ENCODE measurements at places on chromosomes 3 and 15.

GRCh38 chr3:194399874-194400411 is 877 bp upstream of the GP5 start:
- DNase-seq = no peak

GRCh38 chr3:147960786-147961185 is 551.6 kb downstream of the ZIC1 start:
- no peak for DNase-seq

- DNase-seq = no peak
Observed at GRCh38 chr3:185746470-185746869, 78.4 kb downstream of the IGF2BP2 start.

- DNase-seq = no peak
Observed at GRCh38 chr3:196354132-196354531, 15.9 kb upstream of the TM4SF19 start.

- DNase-seq = no peak
Observed at GRCh38 chr3:98764472-98764884, 1.3 kb downstream of the ST3GAL6 start.

DNA sequence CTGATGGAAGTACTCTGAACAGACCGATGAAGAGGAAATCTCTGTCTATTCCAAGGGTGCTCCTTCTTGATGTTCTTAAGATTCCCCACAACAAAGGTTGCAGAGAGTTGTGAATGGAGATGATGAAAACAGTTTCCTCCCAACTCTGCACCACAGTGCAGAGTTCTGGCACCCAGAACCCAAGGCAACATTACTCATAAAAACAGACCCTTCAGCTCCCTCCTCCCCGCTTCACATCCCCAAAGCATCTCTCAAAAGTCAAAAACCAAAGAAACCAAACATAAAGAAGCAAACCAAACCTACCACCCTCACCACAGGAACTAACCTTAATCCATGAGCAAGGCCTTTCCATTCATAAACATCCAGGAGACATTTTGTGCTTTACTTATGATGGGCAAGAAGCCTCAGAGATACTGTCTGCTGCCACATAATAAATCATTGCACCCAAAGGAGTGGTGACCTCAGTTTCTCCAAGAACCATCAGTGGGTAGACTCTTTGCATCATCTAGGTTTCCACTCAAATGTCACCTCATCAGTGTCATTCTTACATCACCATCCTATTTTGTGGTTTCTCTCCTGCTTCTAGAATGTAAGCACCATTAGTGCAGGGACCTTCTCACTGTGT is 13.2 kb downstream of the PCOLCE2 start:
- no peak for DNase-seq

- no peak for DNase-seq
Observed at GRCh38 chr15:89003865-89004725, 84.2 kb upstream of the ABHD2 start.

GRCh38 chr3:170222647-170223541 is 670 bp downstream of the PRKCI start:
- DNase-seq = peak; percentile 3

GRCh38 chr3:142282503-142282902 is 57.1 kb upstream of the GK5 start:
- no peak for DNase-seq

DNA sequence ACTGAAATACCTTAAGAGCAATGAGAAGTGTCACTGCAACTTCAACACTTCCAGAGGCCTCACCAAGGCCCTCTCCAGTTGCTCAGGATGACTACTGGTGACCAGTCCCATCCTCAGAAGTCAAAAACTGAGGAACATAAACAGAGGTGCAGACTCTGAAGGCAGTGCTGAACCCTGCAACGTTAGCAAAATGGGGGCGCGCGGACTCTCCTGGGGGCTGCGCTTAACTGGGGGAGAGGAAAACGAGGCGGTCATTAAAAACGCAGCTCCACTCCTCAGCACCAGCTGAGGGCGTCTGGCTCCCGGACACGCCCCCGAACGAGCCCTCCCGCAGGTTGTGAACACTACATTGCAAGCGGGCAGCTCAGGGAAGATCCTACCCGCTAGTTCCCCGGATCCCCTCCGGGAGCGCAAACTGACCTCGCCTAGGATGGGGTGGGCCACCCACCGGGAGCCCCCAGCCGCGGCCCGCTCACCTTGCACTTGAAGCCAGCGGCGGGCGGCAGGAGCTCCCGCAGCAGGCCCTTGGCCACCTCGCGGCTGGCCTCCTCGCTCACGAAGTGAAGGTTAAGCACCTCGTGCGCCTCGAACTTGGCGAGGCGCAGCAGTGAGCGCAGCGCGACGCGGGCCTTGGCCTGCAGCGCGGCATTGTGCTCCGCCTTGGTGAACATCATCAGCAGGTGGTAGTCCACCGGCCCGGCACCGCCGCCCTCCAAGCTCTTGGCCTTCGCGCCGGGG is 711 bp downstream of the XXYLT1 start:
- no peak for DNase-seq

Measured in esophagus squamous epithelium (tissue), 5 donors.